Activated naive CD8-positive, alpha-beta T cell treated with anti-CD3 and anti-CD28 coated beads for 36 hours (primary cell): ENCODE measurements at places on chromosomes 6 and 20. TPM values are rescaled to one million over a fixed set of nuclear protein-coding genes. Genes with fewer than 3 reads are reported as not detected.

- no peak for DNase-seq
Observed at GRCh38 chr20:33847006-33847405, 35.9 kb downstream of the CHMP4B start.

The KCNS1 gene
- 0.56 TPM for total RNA-seq

DNA sequence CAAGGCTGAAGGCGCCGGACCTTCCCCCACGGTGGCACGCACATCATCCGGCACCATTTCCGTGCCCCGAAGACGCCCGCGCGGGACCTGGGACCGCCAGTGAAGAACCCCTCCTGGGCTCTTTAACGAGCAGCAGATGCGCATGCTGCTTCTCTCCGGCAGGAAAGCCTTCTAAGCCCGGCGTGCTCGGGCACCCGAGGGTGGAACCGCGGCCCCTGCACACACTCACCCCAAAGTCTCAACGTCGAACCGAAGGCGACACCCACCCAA is 240 bp downstream of the FOXQ1 start:
- DNase-seq: no peak

DNA sequence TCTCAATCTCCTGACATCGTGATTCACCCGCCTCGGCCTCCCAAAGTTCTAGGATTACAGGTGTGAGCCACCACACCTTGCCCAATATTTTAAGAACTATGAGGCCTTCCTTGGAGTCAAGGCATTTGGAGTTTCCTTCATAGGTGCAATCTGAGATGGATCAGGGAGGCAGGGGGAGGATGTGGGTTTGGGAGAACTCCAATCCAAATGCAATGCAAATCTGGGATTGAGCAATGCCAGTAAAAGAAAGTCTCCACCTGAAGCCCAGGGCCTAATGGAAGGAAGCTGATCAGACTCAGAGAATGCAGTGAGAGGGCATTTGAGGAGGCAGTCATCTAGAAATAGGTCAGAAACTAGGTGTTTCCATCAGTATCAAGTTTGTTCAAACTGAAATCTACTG is 21.2 kb downstream of the RSPH3 start:
- DNase-seq: no peak

DNA sequence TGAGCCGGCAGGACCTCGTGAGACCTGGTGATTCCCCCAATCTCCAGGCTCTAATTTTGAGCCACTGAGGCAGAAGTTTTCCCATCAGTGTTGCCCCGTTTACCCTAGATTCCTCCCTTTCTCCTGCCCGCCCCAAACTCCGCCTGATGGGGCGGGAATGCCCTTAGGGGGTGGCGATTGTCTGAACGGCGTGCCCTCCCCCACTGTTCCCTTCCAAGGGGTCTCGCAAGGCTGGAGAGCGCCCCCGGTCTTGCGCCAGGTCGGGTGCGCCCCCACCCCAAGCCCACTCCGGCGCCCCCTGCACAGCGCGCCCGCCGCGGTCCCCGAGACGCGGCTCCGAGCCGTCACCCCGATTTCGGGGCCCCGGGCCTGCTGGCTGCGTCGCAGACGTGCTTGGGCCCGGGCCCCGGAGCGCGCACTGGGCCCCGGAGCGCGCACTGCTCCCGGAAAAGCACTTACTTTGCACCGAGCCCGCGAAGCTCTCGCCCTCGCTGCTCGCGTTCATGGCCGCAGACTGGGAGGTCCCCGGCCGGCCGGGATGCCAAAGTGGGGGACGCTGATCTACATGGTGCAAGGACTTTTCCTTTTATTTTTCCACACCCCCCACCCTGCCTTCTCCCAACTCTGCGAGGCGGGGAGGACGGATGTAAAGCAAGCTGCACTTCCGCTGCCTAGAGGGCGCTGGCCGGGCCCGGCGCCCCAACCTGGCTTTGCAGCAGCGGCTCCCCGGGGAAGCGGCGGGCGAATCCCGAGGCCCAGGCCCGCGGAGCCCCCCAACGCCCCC is at the start of gene ZFP64:
Gene ZFP64, minus strand, starts transcription at position 648 of the 784 bp plus-strand sequence. Its CDS starts 143 bp downstream, at position 505.
- peak; percentile 77 for DNase-seq

The SCGN gene
- total RNA-seq: not detected

GRCh38 chr6:132675002-132675401 is 16.0 kb upstream of the TAAR1 start:
- DNase-seq: no peak
